Uterus (tissue), 4 donors: ENCODE measurements at places on chromosomes 1 and 21. TPM values are rescaled to one million over a fixed set of nuclear protein-coding genes. Genes with fewer than 3 reads are reported as not detected.

- H3K4me3 ChIP-seq, result no peak overlapping the region
- no peaks in the 10 kb centered on the region for H3K27me3 ChIP-seq
- no peaks in the 10 kb centered on the region for H3K4me1 ChIP-seq
- no peaks in the 10 kb centered on the region for H3K36me3 ChIP-seq
- no peak overlapping the region for H3K27ac ChIP-seq
Observed at GRCh38 chr1:27074175-27074780, 61.6 kb upstream of the TENT5B start.

The ACADM gene
- total RNA-seq, result 59.9 TPM

DNA sequence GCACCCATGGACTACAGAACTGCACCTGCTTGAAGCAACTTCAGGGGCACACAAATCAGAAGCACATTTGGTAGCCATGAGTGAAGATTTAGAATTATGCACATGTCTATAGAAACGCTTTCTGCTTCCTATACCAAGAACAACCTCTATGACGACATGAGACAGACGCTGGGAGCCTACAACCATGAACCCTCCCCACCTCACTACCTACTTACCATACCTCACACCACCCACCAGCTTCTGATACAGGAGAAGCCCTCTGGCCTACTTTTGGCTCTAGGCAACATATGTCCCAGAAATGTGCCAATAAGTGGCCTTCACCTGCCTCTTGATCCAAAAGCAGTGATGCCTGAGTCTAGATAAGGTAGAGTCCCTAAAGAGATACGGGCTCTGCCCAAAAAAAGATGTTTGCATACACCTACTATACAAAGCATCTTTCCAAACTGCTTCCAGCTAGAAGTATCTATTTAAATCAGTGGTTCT, 58.5 kb downstream of the SLC45A1 start:
- peak overlapping the region; percentile 67 for H3K27ac ChIP-seq
- no peaks in the 10 kb centered on the region for H3K27me3 ChIP-seq
- H3K4me3 ChIP-seq, result no peak overlapping the region

The ADORA3 gene
- total RNA-seq, result 0.90 TPM

The ATP5PO gene
- 165 TPM for total RNA-seq

DNA sequence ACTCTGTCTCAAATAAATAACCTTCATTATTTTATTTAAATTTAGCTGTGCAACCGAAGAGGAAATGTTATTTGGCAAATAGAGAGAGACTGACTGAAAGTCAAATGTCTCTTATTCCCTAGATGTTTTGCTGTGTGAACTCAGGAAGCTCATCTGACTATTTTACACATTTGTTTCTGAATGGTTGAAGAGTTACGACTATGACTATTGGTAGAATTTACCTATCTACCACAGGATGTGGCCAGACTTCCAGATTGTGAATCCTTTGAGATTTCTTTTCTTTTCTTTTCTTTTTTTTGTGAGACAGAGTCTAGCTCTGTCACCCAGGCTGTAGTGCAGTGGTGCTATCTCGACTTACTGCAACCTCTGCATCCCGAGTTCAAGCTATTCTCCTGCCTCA, 5.3 kb upstream of the SDE2 start:
- DNase-seq, result no peak
- no peak overlapping the region for H3K4me3 ChIP-seq
- H3K4me1 ChIP-seq, result no peaks in the 10 kb centered on the region

DNA sequence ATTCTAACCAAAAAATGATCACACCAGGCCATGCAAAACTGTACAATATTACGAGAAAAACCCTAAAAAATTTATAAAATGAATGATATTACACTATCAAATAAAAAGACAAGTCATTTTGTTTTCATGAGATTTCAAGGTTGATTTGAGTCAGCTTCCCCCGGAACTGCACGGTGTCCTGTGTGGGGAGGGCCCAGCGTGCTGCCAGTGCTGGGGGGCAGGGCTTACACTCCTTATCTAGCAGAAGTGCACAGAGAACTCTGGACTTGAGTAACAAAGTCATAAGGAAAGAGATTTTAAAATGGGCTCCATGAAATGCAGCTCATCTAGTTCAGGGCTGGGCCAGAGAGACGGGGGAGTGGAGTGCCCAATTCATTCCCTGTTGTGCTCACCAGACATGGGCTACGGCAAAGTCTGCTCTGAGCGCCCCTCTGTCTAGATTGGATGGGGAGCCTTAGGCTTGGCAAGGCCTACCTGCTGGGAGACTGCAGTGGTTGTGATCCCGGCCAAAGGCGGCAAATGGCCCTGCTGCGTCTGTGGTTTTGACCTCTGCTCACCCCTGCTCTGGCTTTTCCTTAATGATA, 50.1 kb downstream of the COQ8A start:
- H3K27me3 ChIP-seq, result no peaks in the 10 kb centered on the region
- H3K4me1 ChIP-seq, result no peaks in the 10 kb centered on the region
- H3K4me3 ChIP-seq, result no peak overlapping the region
- no peak for DNase-seq
- no peaks in the 10 kb centered on the region for H3K36me3 ChIP-seq
- peak overlapping the region; percentile 43 for H3K27ac ChIP-seq

The CDC42SE1 gene
- total RNA-seq, result 21.5 TPM

DNA sequence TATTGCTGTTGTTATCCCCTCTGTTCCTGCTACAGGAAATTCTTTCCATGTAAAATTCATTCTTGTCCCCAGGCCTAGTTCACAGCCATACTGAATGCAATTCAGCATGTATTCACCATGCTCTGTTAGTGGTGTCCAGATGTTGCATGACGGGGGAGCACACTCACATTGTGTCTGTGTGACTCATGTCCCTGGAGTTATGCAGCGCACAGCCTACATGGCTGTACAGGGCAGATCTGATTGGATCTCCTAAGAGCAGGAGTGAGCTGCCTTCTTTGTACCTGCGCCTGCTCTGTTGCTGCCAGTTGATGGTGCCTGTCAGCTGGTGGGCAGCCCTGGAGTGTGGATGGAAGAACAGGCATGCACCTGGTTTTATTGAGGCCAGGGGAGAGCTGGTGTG, 17.6 kb downstream of the HTR6 start:
- H3K36me3 ChIP-seq, result no peaks in the 10 kb centered on the region
- DNase-seq, result no peak
- no peak overlapping the region for H3K27ac ChIP-seq
- no peaks in the 10 kb centered on the region for H3K27me3 ChIP-seq

- no peak for DNase-seq
- H3K4me1 ChIP-seq, result no peaks in the 10 kb centered on the region
- H3K27me3 ChIP-seq, result no peaks in the 10 kb centered on the region
- H3K36me3 ChIP-seq, result no peaks in the 10 kb centered on the region
- H3K27ac ChIP-seq, result no peak overlapping the region
Observed at GRCh38 chr1:7594002-7594713, 176.9 kb upstream of the VAMP3 start.

GRCh38 chr1:103283841-103284669, 175.7 kb upstream of the COL11A1 start:
- H3K4me3 ChIP-seq, result no peak overlapping the region
- no peaks in the 10 kb centered on the region for H3K27me3 ChIP-seq
- H3K4me1 ChIP-seq, result no peaks in the 10 kb centered on the region
- DNase-seq, result no peak

DNA sequence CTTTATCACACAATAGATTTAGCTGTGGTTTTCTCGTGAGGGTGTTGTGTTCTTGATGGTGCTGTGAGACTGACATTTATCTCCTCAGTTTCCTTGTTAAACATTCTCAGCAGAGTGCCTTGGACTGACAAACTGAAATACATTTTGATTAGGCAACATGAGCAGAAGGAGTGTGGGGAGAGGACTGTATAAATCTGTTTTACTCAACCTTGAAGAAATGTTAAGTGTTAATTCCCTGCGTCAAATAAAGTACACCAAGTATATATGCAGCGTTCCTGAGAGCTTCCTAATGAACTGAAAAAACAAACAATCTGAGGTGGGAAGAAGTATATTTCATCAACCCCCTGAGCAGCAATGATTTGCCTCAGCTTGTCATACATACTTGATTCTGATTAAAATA, 540.3 kb upstream of the B3GALT2 start:
- no peaks in the 10 kb centered on the region for H3K4me1 ChIP-seq
- no peak overlapping the region for H3K27ac ChIP-seq
- H3K27me3 ChIP-seq, result no peaks in the 10 kb centered on the region
- DNase-seq, result no peak
- no peak overlapping the region for H3K4me3 ChIP-seq
- no peaks in the 10 kb centered on the region for H3K36me3 ChIP-seq
